Cortex of kidney (tissue), 1 donor: ENCODE measurements at places on chromosomes 5 and 9.

DNA sequence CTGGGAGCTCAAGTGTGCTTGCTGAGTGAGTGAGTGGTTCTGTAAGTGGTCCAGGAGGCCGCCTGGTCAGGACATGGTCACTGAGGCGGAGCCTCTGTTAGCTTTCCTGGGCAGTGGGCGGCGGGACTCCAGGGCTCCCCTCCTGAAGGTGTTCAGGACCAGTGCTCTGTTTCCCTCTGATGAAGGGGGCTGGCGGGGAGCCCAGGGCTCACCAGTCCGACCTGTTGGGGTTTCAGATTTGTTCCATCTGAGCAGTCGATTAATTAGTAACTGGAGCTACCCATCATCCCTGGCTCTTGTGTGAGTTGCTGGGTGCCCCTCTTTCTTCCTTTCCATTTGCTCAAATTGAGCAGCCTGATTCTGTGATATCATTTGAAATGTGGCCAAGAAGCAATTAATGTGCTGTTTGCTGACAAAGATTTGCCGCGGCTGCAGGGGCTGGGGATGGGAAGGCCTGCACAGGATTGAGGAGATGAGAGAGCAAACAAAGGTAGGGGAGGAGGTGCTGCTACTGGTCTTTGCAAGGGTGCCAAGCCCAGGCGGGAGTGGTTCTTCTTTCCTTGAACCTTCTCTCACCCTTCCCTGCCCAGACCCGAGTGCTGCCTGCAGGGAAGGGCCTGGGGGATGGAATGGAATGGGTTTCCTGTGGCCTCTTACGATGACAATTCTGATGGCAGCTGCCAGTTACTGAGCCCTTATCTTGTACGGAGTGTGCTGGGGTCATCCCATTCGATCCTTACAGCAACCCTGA, 92.8 kb upstream of the PITX1 start:
- DNase-seq = no peak

DNA sequence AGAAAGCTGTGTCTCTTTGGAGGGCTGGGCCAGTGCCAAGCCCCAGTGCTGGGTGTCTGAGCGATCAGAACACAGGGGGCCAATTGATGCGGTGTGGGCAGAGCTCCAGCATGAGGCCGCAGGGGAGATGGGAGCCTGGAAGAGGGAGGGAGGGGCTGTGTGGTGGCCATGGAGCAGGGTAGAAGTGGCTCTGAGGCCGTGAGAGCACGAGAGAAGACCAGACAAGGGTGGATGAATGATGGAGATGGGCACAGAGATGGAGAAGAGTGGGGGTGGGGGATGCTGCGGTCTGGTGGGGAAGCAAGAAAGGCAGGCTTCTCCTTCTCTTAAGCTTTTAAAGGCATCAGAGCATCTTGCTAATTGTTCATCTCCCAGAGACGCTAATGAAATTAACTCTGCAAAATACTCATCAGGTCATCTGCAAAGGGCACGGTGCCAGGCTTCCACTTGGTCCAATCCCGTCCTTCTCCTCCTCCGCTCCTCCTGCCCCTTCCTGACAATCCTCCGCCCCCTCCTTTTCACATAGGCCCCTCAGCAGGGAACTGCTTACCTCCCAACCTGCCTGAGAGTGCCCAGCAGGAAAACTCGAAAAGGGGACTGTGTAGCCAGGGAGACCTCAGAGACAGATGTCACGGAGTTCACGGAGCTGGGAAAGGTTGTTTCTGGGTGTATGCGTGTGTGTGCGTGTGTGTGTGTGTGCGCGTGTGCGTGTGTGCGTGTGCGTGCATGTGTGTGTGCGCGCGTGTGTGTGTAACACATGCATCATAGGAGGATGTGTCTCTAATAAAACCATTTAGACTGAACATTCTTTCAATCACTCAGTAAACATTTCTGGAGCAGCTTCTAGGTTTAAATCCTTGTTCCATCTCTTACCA, 7.1 kb upstream of the UNC5A start:
- no peak for DNase-seq

DNA sequence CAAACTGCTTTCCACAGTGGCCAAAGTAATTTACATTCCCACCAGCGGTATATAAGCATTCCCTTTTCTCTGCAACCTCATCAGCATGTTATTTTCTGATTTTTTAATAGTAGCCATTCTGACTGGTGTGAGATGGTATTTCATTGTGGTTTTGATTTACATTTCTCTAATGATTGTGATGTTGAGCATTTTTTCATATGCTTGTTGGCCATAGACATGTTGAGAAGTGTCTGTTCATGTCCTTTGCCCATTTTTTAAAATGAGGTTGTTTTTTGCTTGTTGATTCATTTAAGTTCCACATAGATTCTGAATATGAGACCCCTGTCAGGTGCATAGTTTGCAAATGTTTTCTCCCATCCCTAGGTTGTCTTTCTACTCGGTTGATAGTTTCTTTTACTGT, 254.5 kb upstream of the MPDZ start:
- DNase-seq = no peak

- DNase-seq = no peak
Measured at GRCh38 chr5:53369681-53370080, 110.7 kb upstream of the FST start.

DNA sequence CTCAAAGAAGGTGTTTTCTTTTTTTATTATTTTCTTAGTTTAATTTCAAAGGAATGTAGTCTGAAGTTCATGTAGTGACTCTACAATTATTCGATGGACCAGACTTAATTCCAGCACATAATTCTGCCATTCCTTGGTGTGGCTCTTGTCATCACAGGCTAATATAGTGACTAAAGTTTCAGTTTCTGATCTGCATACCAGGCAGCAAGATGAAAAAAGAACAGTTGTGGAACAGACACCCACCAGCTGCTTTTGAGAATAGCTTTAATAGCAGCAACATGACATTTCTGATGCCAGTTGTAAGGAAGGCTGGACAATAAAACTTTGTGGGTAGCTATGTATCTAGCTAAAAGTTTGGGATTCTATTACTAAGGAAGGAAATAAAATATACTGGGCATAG, 676.3 kb upstream of the GRAMD2B start:
- no peak for DNase-seq

DNA sequence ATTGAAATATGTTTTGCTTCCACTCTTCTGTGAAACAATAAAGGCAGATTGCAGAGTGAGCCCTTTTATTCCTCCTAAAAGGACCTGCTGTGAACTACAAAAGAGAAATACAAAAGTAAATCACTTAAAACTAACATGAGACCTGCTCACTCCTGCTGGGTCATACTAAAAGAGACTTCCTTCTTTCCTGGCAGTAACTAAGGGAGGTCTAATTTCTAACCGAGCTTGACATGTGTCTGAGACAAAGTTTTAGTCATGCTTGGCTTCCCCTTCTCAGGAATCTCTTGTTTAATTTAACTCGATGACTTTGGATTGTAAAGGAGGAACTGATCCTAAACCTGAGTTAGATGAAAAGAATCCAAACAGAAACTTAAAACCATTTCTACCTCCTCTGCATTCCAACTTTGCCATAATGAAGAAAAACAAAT, 86.4 kb upstream of the CDH6 start:
- no peak for DNase-seq

DNA sequence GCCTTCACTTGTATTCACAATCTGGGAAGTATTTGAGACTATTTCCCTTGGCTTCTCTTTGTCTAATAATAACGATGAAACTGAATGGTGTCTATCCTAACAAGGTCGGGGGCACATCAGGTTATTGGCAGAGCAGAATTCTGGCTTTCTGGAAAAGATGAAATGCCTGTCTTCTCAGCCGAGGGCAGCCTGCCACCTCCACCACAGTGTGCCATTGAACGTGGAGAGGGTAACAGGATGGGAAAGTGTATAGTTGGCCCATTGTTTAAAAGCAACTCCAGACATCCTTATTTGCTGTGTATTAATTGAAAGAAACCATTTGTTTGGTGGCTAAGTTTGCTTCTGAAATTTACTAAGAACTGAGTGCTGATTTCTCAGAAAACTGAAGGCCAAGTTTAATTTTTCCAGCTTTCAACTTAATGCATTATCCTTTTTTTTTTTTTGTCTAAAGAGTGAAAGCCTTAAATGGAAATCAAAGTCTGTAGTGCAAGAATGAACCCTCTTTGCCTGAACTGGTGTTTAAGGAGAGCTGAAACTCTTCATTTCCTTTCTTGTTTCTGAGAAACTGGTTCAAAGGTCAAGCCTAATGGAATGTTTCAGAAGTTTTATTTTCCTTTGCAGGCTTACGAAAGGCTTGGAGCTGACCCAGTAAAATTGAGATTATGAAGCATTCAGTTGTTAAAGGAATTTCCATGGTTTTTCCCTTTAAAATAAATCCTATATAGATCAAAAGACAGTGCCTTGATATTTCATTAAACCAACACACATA, 563.7 kb upstream of the DAP start:
- no peak for DNase-seq
